Muscle of arm (tissue), 14 donors: ENCODE measurements at places on chromosomes 7 and 10.

GRCh38 chr10:72318418-72319262 lies 36.1 kb downstream of the DNAJB12 start:
- no peak for DNase-seq

- DNase-seq: no peak
Measured at GRCh38 chr7:86943447-86943846, 116.0 kb downstream of the ELAPOR2 start.

DNA sequence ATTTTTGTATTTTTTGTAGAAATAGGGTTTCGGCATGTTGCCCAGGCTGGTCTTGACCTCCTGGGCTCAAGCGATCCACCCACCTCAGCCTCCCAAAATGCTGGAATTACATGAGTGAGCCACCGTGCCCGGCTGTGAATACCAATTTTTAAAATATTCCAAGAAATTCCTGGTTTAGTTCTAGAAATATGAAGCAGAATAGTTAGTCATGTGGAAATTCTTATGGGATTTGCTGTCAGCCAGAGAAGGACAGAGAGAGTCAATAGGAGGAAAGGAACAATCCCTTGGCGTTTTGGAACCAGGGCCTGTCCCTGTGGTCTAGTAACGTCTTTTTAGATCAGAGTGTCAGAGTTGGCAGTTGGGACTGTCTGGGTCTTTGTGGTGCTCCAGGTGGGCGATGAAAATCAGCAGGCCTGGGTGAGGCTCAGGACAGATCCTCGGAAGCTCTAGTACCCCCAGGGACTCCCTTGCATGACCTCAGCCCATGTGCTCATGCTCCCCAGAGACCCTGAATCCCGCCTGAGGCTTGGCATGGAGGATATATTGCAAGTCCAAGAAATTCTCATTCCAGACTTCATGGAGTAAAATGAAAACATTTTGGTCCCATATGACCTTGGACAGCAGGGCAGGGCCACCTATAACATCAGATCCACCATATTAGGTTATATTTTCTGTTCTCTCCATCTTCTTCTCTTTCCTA lies 7.8 kb downstream of the NODAL start:
- no peak for DNase-seq

- no peak for DNase-seq
Measured at GRCh38 chr10:49285232-49285631, 13.7 kb upstream of the C10orf71 start.

DNA sequence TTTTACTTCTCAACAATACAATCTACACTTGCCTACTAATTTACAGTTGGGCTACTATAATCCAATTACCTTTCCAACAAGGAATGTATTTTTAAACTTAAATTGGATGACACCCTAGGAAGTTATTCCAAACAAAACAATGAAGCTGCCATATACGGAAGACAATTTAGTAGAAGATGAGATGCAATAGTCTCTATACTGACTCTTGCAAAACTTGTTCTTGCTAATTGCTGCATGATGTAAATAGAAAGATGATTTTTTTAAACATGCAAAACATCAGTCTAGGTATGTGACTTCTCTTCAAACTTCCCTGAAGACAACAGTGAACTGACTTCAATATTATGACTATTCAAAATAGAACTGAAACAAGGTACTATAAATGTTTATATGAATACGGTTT lies 17.6 kb downstream of the NT5C3A start:
- no peak for DNase-seq
